ENCODE measurements at places on chromosomes 7 and 10. TPM values are rescaled to one million over a fixed set of nuclear protein-coding genes. Genes with fewer than 3 reads are reported as not detected.
A peak's percentile ranks its signal among the peaks of the same experiment; 100 is the strongest.

Gene CYP2W1
- 2.0 TPM for total RNA-seq

Gene ACSM6
- total RNA-seq = not detected

Gene NUTM2E
- not detected for total RNA-seq

GRCh38 chr7:96238474-96238873 is 83.4 kb downstream of the SLC25A13 start:
- DNase-seq = no peak
- H3K4me1 ChIP-seq = peaks cover 27% of the 10 kb centered on the region

DNA sequence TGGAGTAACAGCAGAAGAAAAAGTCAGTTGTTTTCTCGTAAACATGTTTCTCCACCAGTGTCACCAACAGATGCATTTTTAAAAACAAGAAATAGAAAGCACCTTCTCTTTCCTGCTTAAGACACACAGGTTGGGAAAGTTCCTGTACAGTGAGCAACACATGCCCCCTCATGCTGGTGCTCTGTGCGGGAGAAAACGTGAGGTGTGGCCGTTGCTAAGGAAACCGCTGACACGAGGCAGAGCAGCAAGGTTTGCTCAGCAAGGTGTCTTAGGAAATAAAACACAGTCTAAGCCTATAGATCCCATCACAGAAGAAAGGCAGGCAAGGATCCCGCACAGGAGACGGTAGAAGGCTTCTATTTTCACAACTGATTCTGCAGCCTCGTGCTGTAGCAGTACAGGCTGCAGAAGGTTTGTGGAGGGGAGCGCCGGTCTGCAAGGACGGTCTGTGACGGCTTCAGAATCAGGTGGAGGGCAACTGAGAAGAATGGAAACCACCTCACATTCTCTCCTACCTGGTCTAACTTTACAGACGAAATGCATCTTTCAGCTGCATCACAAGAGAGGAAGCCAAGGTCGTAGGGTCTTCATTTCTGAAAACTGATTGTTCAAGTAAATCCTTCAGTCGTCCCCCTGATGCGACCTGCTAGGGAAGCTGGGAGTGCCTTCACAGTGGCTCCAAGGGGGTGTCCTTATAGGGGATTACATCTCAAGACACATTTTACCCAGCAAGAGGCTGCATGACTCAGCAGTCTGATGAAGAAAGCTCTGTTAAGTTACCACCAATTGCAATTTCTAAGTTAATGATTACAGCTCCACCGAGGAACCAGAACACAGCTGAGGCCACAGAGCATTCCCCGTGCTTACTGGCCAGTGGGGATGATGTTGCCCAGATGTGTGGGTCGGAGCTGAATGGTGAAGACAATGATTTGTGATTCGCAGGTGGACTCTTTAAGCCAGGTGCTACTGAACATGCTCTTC is 150.7 kb upstream of the KLF14 start:
- H3K27ac ChIP-seq = peak overlapping the region; percentile 93
- H3K4me3 ChIP-seq = no peak overlapping the region
- H3K36me3 ChIP-seq = no peaks in the 10 kb centered on the region
- peaks cover 83% of the 10 kb centered on the region for H3K4me1 ChIP-seq

GRCh38 chr10:44898665-44899064 is 12.5 kb upstream of the TMEM72 start:
- no peaks in the 10 kb centered on the region for H3K36me3 ChIP-seq
- no peaks in the 10 kb centered on the region for H3K27me3 ChIP-seq
- no peak for DNase-seq
- no peak overlapping the region for H3K4me3 ChIP-seq

DNA sequence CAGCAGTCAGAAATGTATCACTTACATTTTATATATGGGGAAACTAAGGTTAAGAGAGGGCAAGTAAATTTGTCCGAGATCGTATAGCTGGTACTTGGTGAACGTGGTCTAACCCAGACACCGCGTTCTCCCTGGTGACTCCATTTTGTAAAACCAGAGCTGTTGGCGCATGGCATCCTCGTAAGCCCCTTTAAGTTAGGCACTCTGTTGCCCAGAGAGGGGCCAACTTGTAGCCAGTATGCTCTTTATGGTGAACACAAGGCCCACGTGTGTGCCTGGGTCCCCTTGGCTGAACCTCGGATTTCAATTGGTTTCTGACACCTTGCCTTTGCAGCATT is 39.7 kb upstream of the ZNF518A start:
- no peaks in the 10 kb centered on the region for H3K27me3 ChIP-seq
- H3K4me1 ChIP-seq = peaks cover 5% of the 10 kb centered on the region
- H3K27ac ChIP-seq = peak overlapping the region; percentile 82
- H3K4me3 ChIP-seq = peak overlapping the region; percentile 73
- no peaks in the 10 kb centered on the region for H3K36me3 ChIP-seq
- DNase-seq = no peak

- no peak overlapping the region for H3K4me3 ChIP-seq
- H3K36me3 ChIP-seq = no peaks in the 10 kb centered on the region
- DNase-seq = no peak
Measured at GRCh38 chr10:81953420-81953819, 78.4 kb downstream of the NRG3 start.

GRCh38 chr7:30412782-30413504 is 65.6 kb downstream of the NOD1 start:
- DNase-seq = no peak
- no peak overlapping the region for H3K27ac ChIP-seq
- H3K4me1 ChIP-seq = no peaks in the 10 kb centered on the region
- no peaks in the 10 kb centered on the region for H3K27me3 ChIP-seq
- no peaks in the 10 kb centered on the region for H3K36me3 ChIP-seq

DNA sequence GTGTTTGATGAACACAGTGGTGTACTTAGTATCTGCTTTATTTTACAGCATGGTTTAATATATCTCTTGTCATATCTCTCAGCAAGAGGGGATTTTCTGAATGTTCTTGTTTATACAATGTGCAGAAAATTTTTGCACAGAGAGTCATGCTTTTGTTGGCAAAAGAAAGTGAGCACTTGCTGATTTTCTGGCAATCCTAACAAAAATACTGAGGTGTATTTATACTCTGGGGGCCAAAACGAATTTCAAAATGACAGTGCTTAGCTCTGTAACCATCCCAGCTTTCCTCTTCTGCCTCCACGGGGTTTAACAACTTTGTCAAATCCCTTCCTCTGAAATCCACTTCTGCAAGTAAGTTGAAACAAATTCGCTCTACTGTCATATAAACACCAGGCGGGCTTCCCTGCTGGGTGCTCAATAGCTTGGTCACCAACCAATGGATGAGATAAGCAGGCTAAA is 169.2 kb downstream of the NOC3L start:
- H3K36me3 ChIP-seq = no peaks in the 10 kb centered on the region
- H3K27me3 ChIP-seq = no peaks in the 10 kb centered on the region
- peaks cover 10% of the 10 kb centered on the region for H3K4me1 ChIP-seq
- H3K27ac ChIP-seq = no peak overlapping the region

DNA sequence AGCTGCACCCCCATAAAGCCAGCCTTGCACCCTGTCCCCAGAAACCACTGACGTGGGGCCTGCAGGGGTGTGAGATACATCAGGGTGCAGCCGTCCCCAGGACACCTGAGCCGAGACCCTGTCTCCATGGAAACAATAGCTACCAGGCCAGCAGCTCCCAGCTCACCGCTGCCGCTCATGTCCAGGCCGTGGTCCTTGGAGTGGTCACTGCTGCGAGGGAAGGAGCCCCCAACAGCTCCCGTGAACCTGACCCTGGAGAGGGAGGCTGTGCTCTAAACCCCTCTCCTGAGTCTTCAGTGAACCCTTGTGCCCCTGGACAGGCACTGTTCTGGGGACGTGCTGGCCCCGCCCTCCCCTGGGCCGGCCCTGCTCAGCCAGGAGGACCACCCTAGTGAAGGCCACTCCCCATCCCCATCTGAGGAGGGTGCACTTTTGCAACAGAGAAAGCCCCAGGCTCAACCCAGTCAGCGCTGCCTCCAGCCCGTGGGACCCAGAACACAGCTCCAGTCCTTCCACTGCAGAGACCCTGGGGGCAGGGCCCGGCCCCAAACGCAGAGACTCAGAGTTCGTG is 19.6 kb upstream of the INPP5A start:
- peaks cover 64% of the 10 kb centered on the region for H3K4me1 ChIP-seq
- no peak for DNase-seq
- H3K27me3 ChIP-seq = no peaks in the 10 kb centered on the region
- H3K4me3 ChIP-seq = peak overlapping the region; percentile 21

- H3K27ac ChIP-seq = no peak overlapping the region
- H3K27me3 ChIP-seq = no peaks in the 10 kb centered on the region
- no peak for DNase-seq
- H3K36me3 ChIP-seq = no peaks in the 10 kb centered on the region
Measured at GRCh38 chr10:25061711-25062449, 45.5 kb downstream of the THNSL1 start.

GRCh38 chr7:139854124-139854511 is 25.1 kb downstream of the TBXAS1 start:
- peaks cover 14% of the 10 kb centered on the region for H3K4me1 ChIP-seq
- peak; percentile 88 for DNase-seq
- H3K27ac ChIP-seq = no peak overlapping the region
- H3K27me3 ChIP-seq = no peaks in the 10 kb centered on the region
